Stimulated activated CD8-positive, alpha-beta memory T cell treated with anti-CD3 and anti-CD28 coated beads, Interleukin-4, amount 100 ng/mL, for 4 hours (primary cell): ENCODE measurements at places on chromosomes 1 and 21.

GRCh38 chr1:77592906-77593305 is 89.6 kb downstream of the ZZZ3 start:
- no peak for DNase-seq

DNA sequence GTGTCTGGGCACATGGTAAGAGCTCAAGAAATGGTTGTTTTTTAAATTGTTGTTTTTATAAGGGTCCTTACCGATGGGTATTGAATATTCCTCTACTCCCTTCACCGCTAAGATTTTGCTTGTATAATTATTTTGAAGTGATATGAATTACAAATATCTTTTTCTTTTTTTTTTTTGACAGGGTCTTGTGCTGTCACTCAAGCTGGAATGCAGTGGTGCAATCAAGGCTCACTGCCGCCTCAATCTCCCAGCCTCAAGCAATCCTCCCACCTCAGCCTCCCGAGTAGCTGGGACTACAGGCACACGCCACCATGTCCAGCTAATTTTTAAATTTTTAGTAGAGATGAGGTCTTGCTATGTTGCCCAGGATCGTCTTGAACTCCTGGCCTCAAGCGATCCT is 27.1 kb upstream of the RAB3GAP2 start:
- no peak for DNase-seq

DNA sequence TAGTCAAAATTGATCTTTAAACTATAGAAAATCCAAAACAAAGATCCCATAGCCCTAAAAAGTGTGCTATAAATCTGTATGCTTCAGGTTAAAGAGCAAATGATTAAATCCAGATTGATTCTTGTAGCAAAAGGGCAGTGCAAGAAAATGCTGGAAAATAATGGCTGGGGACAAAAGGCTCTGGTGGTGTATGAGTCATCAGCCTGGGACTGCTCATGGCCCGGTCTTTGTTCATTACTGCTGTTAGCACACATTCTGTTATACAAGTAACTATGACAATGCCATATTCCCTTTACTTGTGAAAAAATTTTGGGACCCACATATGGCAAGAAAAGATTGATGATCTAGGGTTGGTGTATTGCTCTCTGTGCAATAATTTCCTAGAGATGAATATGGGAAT is 89.1 kb downstream of the RWDD3 start:
- no peak for DNase-seq

DNA sequence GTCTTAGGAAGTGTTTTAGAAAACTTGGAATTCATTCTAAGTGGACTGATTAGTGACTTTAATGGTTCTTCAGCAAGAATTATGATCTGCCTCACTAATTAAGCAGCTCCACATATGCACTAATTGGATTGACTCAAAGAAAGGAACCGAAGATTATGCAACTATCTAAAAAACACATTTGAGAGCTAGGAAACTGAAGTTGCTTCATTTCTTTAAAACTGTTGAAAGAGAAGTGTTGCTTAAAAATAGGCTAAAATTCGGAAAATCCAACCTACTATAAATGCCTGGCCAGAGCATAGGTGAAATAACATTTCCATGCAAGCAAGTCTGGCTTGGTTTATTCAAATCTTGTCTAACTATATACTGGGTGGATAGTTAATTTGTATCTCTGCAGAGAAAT is 502.9 kb upstream of the ZRANB2 start:
- DNase-seq: no peak

- no peak for DNase-seq
Measured at GRCh38 chr1:33268927-33269610, 12.8 kb downstream of the ZNF362 start.

- DNase-seq: no peak
Measured at GRCh38 chr1:168825820-168826219, 96.8 kb upstream of the DPT start.

DNA sequence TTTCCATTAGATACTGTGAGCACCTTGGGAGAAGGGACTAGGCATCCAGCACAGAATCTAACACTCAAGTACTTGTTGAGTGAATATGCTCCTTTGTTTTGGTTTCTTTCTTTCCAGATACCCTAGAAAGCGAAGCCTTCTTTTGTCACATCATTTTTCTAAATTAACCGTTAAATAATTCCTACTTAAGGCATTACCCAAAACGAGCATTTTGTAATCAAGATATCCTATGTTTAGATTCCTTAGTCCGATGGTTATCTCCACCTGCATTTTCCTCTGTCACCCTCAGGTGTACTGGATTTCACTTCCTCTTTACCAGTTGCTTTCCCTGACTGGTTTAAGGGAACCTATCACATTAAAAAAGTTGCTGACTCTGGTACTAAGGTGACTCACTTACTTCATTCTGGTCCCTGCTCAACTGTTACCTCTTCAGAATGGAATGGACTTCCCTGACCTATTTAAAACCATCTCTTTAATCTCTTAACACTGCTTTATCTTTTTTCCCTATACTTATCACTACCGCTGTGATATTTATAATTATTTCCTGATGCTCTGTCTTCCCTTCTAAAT is 3.2 kb downstream of the B3GALNT2 start:
- no peak for DNase-seq

DNA sequence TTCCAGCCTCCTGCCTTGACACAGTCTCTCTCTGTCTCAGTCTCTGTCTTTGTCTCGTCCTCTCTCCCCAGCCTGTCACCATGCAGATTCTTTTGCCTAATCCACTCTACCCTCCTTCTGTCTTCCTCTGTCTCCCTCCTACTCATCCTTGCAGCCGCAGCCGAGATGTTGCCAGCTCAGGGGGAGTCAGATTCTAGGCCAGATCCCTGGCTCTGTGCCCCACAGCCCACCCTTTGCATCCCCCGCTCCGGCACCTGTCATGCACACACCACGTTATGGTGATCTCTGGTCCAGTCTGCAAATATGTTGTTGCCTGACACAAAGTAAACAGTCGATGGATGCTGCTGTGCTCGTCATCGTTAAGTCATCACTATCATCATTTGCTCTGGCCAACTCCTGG is 35.5 kb upstream of the IGSF21 start:
- DNase-seq: no peak

- no peak for DNase-seq
Measured at GRCh38 chr21:42677339-42678321, 24.2 kb downstream of the PDE9A start.

DNA sequence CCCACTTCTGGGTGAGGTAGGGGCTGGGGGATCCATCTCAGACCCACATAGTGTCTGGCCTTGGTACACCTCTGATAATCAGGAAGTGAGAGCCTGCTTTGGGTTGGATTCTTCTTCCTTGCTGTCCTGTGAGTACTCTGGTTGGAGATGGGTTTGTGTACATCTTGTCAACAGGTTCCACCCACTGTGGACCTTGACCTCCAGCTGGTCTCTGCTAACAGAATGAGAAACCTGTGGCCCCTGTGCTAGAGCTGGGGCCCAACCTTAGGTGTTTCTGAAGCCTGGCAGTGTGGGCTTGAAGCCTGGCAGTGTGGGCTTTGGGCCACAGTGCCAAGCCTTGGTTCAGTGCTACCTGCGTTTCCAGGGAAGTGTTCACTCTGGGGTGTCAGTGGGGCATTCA is 2.6 kb downstream of the ZBTB48 start:
- DNase-seq: no peak

- no peak for DNase-seq
Measured at GRCh38 chr1:94715321-94715720, 104.8 kb upstream of the SLC44A3 start.

DNA sequence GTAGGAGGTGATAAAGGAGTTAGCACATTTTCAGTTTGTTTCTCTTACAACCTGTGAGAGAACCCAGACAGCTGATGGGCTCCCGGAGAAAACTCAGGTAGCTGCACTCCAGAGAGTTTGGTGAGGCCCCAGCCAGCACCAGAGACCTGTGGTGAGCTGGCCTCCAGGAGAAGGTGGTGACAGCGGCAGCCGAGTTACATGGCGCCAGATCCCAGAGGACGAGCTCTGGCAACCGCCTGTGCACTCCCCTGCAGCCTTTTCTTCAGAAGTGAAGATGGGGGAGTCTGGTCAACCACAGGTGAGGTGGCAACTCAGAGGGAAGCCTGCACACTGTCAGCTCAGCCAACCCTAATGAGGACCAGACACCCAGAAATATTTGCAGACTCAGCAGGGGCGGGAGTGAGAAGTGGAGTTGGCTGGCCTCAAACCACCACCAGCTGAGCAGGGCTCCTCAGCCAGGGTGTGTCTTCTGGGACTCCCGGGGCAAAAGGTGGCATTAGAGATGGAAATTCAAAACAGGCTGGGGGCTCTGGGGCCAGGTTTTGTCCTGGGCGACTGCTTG is 209.7 kb downstream of the SETD4 start:
- no peak for DNase-seq

DNA sequence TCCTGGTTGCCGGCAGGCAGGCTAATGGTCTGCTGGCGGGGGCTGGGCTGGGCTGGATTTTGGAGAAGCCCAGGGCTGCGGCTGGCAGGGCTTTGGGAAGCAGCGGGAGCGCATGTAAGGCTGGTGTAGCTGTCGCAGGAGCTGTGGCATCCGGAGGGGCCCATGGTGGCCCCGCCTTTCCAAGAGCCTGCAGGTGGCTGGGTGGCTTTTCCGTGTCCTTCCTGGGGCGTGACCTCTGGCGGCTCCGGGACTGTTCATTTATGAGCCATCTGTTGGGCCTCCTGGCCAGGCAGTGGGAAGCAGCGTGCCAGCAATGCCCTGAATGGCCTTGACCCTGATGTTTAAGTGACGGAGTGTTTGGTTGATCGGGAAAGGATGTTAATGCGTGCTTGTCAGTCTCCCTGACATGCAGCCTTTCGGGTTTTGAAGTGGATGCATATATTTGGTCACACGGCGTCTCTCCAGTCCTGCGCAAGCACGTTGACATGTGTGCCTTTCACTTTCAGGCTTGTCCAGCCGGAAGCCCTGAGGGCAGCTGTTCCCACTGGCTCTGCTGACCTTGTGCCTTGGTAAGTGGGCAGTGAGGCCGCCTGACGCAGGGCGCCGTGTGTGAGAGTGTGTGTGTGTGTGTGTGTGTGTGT is 38.5 kb downstream of the AGPAT3 start:
- DNase-seq: no peak

- DNase-seq: no peak
Measured at GRCh38 chr1:8122477-8123407, 96.6 kb upstream of the ERRFI1 start.

GRCh38 chr1:40313958-40314720 is 2.9 kb downstream of the COL9A2 start:
- DNase-seq: no peak

DNA sequence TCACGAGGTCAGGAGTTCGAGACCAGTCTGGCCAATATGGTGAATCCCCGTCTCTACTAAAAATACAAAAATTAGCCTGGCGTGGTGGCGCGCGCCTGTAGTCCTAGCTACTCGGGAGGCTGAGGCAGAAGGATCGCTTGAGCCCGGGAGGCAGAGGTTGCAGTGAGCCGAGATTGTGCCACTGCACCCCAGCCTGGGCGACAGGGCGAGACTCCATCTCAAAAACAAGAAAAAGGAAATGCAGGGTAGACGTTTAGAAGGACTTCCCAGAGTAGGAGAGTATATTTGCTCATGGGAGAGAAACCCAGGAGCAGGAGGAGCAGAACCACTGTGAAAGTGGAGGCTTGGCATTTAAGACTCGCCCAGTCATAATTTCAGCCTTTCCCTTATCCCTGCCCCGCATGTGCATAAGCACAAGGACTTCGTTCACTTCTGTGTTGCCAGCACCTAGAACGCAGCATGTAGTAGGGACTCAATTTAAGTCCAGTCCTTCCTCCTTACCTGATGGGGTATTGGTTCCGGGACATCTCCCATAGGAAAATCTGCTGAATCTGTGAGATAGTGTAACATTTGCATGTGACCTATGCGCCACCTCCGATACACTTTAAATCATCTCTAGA is 5.2 kb upstream of the MEF2D start:
- no peak for DNase-seq

DNA sequence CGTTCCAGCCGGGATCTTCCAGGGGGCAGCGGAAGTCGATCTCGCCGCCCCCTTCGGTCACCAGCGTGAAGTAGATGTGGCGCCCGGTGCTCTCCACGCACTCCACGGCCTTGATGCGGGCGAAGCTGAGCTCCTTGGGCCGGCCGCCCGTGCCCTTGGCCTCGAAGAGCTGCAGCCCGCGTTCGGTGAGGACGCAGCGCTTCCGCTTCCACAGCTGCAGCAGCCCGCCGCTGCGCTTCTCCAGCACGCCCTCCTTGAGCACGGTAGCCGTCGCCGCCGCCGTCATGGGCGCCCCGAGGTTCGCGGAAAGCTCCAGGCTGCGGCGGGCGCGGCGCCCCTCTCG is 516 bp downstream of the PHLDA3 start:
- no peak for DNase-seq

GRCh38 chr1:226863446-226863845 is 7.0 kb upstream of the PSEN2 start:
- no peak for DNase-seq

GRCh38 chr1:239886266-239886665 is 205.4 kb upstream of the FMN2 start:
- no peak for DNase-seq

DNA sequence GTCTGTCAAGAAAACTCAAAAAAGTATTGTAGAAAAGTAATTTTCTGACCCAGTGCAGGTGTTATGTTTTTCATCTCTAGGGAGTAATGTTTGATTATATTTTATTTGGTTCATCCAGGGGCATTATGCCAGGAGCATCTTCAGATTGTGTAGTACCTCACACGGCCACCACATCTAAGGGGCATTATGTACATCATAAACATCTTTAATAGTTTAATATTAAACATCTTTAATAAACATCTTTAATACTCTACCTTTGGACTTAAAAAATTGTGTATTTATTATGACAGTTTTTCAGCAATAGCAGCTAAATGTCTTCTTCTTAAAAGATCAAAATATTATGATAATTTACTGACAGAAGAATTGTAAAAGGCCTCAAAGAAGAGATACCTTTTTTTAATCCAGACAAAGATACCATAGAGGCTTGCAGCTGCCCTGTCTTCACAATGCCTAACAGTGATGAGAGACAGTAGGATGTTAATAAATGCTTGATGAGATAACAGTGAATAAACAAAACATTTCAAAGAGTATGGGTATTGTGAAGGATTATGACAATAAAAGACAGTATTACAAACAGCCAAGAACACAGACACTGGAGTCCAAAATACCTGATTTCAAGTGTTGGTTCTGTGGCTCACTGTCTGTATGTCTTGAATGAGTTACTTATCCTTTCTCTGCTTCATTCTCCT is 240.9 kb upstream of the ADGRL2 start:
- no peak for DNase-seq

DNA sequence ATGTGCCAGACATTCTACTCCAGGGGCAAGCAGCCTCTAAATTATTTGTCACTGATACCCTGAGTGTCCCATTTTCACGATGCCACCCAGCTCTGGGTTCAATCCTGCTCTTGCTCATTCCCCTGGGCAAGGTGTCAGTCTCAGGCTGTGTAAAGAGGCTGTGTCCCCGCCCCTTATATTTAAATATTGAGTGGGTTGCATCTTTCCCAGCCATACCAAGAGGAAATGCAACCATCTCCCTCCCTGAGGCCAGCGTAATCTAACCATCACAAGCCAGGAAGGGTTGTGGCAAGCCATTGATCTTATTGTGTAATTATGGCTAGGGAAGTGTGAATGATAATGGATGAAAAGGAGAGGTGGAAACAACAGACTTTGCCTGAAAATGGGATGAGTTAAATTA is 54.7 kb upstream of the CLDN14 start:
- DNase-seq: no peak

- DNase-seq: no peak
Measured at GRCh38 chr1:101257500-101258325, 20.9 kb downstream of the S1PR1 start.
